Mucosa of gallbladder (tissue), 1 donor: ENCODE measurements at places on chromosomes 11 and 22.

DNA sequence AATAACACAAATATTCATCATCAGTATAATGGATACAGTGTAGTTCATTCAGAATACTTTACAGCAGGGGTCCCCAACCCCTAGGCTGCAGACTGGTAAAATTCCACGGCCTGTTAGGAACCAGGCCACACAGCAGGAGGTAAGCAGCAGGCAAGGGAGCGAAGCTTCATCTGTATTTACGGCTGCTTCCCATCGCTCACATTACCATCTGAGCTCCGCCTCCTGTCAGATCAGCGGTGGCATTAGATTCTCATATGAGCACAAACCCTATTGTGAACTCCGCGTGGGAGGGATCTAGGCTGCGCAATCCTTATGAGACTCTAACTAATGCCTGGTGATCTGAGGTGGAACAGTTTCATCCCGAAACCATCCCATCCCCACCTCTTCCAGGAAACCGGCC is 125.1 kb downstream of the SERGEF start:
- DNase-seq, result no peak

DNA sequence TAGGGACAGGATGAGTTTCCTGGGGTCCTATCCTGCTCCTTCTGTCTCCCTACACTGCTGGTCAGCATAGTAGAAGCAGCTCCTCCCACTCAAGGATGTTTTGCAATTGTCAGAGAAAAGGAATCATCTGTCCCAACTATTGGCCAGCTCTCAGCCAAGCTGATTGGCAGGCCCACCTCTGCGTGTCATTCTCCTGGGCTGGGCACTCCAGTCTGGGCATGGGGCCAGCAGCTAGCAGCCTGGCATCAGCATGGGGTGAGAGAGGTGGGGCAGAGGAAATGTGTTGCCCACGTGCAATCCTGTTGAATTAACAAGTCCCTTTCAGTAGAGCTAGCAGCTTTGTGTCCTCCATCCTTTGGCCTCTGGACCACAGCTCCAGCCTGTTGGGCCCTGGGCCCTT is 14.1 kb downstream of the ANKK1 start:
- peak; percentile 82 for DNase-seq

DNA sequence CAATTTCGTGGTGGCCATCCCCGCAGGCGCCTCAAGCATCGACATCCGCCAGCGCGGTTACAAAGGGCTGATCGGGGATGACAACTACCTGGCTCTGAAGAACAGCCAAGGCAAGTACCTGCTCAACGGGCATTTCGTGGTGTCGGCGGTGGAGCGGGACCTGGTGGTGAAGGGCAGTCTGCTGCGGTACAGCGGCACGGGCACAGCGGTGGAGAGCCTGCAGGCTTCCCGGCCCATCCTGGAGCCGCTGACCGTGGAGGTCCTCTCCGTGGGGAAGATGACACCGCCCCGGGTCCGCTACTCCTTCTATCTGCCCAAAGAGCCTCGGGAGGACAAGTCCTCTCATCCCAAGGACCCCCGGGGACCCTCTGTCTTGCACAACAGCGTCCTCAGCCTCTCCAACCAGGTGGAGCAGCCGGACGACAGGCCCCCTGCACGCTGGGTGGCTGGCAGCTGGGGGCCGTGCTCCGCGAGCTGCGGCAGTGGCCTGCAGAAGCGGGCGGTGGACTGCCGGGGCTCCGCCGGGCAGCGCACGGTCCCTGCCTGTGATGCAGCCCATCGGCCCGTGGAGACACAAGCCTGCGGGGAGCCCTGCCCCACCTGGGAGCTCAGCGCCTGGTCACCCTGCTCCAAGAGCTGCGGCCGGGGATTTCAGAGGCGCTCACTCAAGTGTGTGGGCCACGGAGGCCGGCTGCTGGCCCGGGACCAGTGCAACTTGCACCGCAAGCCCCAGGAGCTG is 24.8 kb downstream of the ADAMTS15 start:
- DNase-seq, result no peak

GRCh38 chr22:33467080-33467479 is 408.9 kb upstream of the SYN3 start:
- DNase-seq, result no peak

DNA sequence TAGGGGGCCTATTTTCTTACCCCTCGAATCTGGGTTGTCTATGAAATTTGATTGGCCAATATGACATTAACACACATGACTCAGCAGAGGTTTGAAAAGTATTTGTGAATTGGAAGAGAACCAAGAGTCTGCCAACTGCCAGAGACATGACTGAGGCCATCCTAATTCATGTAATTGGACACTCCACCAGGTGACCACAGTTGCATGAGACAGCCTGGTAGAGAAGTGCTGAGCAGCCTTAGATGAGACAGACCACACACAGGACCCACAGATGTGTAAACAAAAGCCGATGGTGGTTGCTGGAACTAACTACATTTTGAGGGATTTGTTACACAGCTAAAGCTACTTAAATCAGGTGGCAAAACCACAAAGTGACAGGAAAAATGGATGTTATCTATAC is 855 bp upstream of the MS4A5 start:
- DNase-seq, result no peak
